ENCODE measurements at places on chromosomes 2 and 18.
A peak's percentile ranks its signal among the peaks of the same experiment; 100 is the strongest.

GRCh38 chr2:29233428-29233827 is 118.2 kb downstream of the CLIP4 start:
- DNase-seq = no peak

DNA sequence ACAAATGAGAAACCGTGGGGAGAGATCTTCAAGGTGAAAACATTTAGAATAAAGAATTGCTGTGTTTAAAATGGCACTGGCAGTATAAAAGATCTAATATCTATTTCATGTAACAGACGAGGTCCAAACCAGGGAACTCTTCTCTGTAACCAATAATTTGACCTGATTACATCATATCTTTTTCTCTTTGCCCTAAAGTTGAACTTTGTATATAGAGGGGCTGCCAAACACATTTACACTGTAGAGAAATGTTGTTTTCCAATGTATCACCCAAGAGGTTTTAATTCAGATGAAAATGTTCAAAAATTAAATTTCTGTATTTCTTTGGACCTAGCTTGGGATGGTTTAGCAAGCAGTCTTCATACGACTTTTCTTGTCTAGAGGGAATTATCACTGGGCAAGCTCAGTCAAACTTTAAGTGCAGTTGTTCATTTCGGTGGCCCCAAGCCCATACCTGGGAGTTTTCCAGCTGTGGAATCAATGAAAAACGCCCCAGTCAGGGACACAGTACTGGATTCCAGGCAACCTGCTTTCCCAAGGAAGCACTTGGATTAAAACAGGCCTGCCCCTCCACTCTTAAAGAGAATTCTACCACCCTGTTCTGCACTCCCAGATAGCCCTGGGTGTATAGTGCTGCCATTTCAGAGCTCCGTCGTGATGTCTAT is 208.5 kb upstream of the FN1 start:
- DNase-seq = no peak

GRCh38 chr2:7023542-7023941 is 106.3 kb downstream of the RNF144A start:
- no peak for DNase-seq

DNA sequence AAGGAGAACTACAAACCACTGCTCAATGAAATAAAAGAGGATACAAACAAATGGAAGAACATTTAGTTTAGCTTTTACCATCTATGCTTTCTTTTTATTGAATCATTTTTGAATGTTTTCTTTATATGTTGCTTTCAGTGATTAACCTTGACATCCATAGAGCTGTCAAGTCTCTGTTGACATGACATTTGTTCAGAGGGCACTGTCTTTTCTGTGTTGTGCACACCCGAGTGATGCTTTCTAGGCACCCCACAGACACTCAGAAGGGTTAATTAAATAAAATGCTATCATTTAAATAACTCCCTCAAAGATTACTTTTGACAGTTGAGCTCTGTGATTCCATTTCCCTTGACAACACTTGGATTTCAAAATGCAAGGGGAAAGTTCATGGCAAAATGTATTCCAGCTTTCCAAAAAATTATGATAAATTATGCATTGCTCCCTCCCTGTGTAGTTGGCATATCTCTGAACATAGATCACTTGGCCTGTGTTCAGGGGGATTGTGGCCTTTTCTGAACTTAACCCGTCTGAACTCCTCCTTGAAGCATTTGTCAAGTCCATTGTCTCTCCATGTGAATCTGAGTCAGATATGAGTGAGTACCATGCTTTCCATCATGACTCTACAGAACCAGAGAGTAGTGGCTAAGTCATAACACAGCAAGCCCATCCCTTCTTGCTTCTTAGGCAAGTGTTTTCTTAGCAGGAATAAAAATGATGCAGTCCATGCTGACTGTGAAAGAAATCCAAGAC is 372.6 kb downstream of the RPRM start:
- DNase-seq = no peak

DNA sequence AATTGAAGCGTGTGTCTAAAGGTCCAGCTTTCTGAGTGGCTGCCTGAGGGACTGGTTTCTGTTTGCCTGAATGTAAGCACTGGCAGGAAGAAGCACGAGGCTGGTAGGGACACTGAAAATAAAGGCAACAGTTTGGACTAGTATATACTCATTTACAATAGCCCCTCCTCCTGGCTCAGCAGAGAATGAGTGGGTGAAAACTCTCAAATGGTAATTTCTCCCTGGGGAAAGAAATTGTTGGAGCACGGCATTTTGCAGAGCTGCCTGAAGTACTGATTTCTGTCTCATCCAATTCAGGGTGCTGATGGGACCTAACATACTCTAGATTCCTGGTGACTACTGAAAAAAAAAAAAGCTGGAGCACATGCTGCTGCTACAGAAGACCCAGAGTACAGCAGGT is 17.3 kb upstream of the SPP2 start:
- no peak for DNase-seq

DNA sequence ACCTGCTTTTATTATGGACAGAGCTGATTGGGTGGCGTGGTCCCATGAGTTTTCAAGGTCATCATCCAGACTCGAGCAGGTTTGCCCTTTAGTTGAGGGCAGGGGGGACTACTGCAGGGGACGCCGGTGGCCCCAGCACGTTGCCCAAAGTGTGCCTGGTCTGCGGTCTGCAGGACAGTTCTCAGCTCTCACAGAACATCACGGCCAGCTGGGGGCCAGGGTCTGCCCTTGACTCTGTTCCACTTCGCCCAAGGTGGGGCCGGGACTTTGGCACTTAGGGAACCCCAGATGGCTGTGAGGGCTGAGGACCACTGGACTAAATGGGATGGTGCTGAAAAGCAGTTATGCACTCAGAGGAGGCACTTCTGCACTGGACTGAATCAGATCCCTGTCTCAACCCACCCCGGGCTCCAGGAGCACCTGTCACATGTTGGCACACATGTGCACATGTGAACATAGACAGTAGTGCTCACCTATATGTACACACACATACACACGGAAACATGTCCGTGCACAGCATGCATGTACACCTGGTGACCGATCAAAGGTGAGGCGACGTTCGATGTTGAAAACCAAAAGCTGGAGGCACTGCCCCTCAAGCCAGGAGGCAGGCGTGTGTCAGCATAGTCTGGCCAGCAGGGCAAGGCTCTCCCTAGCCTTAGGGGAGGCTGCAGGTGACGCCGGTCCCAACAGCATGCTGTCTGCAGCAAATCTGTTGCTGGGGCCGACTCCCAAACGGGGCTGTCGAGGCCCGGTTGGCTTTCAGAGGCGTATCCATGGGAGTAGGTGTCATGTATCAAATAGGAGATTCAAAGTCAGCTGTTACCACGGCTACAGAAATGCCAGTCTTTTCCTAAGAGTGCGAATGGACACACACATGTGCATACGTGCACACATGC is 10.2 kb downstream of the ANO7 start:
- no peak for DNase-seq

DNA sequence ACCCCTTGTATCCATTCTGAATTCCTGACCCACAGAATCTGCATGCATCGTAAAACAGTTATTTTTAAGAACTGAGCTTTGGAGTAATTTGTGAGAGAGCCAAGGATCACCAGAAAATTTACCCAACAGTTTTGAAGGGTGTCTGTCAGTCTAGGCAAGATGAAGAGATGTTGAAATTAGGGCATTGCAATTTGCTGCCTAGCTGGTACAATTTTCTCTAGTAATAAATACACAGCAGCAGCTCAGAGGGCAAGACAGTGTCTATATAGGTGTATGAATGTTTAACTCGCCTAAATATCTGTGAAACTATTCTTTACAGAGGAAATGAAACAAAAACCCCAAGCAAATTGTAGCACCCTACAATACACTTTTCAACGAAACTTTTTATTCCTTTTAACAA is 377.8 kb upstream of the POU3F3 start:
- DNase-seq = no peak

DNA sequence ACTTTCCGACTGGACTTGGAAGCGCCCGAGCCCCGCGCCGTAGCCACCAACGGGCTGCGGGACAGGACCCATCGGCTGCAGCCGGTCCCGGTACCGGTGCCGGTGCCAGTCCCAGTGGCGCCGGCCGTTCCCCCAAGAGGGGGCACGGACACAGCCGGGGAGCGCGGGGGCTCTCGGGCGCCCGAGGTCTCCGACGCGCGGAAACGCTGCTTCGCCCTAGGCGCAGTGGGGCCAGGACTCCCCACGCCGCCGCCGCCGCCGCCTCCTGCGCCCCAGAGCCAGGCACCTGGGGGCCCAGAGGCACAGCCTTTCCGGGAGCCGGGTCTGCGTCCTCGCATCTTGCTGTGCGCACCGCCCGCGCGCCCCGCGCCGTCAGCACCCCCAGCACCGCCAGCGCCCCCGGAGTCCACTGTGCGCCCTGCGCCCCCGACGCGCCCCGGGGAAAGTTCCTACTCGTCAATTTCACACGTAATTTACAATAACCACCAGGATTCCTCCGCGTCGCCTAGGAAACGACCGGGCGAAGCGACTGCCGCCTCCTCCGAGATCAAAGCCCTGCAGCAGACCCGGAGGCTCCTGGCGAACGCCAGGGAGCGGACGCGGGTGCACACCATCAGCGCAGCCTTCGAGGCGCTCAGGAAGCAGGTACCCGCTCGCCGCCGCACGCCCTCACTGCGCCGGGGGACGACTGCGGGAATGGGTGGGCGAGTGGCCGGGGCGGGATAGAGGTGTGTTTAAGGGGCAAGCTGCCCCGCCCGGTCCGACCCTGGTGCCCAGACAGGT is 713 bp downstream of the ATOH8 start:
- DNase-seq = peak; percentile 66

- DNase-seq = no peak
These were observed 33.3 kb downstream of the WDR75 start for GRCh38 chr2:189474526-189474925.

DNA sequence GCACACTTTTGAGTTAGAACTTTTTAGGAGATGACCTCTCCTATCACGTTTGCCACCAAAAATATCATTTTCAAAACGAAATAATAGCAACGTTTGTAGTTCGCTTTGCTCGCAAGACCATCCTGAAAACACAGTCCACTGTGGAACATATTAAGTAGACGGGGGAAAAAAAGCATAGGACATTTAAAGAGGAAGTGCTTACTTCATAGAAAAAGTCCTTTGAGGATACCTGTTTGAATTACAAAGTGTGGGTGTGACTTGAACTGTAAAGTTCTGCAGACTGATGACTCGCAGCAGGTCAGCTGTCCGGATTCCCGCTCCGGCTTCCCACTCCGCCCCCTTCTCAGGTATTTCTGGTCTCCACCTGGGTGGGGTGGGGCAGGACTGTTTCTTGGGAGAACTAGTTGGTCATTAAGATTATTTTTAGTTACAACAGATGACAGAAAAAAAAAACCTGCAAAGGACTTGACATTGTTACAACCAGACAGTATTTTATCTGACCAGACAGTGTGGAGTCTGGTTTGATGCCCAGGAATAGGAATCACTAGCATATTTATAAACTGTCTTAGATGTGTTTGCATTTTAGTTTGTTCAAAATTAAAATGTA is 13.3 kb downstream of the CNOT11 start:
- DNase-seq = no peak

DNA sequence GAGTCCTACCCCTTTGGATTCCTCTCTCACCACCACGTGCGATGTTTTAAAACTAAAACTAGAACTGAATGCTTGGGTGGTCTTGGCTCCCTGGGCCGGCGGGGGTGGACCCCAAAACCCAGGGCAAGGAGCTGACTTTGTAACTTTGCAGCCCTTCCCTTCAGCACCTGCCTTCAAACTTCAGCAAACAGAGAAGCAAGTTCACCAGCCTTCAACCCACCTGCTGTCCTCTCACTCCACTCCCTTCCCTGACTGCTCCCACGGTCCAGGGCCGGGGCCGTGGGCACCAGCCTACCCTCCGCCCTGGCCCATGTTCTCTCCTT is 54.5 kb downstream of the COL6A3 start:
- DNase-seq = no peak

DNA sequence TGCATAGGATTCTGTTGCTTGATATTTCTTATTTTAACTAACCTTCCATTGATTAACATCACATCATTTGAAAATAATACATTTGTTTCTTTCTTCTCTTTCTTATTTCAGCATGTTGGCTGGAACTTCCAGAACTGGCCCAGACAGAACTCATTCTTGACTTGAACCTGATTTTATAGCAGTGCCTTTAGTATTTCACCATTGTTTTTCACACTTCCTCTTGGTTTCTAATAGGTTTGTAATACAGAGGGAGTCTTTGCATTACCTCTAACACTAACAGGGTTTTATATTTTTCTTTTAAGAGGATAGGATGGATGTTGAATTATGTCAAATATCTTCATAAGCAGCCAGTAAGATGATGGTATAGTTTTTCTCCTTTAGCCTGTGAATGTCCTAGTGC is 39.2 kb downstream of the SEMA4F start:
- DNase-seq = no peak

- no peak for DNase-seq
These were observed 773.7 kb downstream of the TSN start for GRCh38 chr2:122528958-122529705.

DNA sequence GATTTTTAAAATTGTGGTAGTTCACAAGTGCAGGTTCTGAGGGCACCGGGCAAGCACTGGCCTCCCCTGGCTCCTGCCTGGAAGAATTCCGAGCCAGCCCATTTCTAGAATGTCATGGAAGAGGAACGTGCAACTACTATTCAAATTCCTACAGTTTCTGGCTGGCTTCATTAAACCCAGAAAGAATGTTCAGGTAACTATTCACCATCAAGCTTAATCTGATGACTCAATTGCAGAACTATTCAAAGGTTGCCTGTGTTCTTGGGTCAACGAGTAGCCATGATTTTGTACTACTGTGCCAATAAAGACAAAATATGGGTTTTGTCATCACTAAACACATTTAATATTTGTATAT is 14.3 kb upstream of the MFF start:
- no peak for DNase-seq

GRCh38 chr2:123644053-123644452 is 381.0 kb upstream of the CNTNAP5 start:
- no peak for DNase-seq

DNA sequence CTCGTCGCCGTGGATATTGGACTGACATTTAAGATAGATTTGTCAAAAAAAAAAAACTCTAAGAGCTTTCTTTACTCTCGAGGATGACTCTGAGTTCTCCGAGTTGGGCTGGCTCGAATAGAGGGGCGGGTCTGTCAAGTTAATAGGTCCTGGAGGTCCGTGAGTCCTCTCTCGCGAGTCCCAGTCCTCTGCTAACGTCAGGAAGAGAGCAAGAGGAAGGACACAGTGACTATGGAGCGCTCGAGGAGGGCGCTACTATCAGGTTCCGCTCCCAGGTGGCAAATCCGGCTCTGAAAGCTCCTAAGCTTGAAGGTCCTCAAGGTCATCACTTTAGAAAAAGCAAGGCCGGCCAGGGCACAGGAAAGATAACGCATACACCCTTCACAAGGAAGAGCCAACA is 404 bp upstream of the AKAIN1 start:
- no peak for DNase-seq

- DNase-seq = no peak
These were observed 54.8 kb downstream of the RAPGEF4 start for GRCh38 chr2:172790404-172790803.

GRCh38 chr2:136131484-136131960 is 13.6 kb upstream of the CXCR4 start:
- no peak for DNase-seq

Measured in HL-60 (cell line).